Activated naive CD4-positive, alpha-beta T cell treated with anti-CD3 and anti-CD28 coated beads, Interleukin-2, amount 10 ng/mL, durations not matched to agents 7 days and 5 days (primary cell): ENCODE measurements at places on chromosomes 2 and 18.

- no peak for DNase-seq
These were observed 77.5 kb downstream of the GFPT1 start for GRCh38 chr2:69309351-69310110.

- DNase-seq = no peak
These were observed 113.3 kb downstream of the GALNT1 start for GRCh38 chr18:35694808-35695207.

- DNase-seq = no peak
These were observed 37.3 kb upstream of the TANK start for GRCh38 chr2:161122772-161123530.

- DNase-seq = no peak
These were observed 1.8 kb upstream of the CDK5R2 start for GRCh38 chr2:218957671-218958070.

GRCh38 chr18:36993068-36993467, 164.1 kb downstream of the KIAA1328 start:
- DNase-seq = no peak

DNA sequence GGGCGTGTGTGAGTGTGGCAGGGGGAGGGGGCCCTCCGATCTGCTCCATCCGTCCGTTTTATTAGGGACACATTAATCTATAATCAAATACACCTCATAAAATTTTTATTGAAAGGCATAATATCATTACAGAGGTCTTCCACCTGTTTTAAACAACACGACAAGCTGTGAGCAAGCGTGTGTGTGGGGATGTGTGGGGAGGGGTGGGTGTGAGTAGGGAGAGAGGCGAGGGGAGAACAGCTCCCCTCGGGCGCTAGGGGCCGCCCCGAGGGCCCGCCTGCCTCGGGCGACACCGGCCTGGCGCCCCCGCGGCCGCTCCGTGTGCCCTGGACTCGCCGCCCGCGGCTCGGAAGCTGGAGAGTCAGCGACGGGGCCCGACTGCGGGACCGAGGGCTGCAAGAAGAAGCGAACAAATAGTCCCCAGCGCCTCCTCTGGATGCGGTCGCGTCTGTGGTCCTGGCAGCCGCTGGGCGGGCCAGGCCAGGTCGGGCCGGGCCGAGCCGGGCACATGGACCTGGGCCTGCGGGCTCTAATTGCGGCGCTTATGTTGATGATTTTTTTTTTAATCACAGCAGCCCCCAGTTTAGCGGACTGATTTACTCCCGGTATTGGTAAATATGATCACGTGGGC, 352 bp upstream of the HOXD9 start:
- no peak for DNase-seq
